ENCODE measurements at places on chromosomes 7 and 10. TPM values are rescaled to one million over a fixed set of nuclear protein-coding genes. Genes with fewer than 3 reads are reported as not detected.

DNA sequence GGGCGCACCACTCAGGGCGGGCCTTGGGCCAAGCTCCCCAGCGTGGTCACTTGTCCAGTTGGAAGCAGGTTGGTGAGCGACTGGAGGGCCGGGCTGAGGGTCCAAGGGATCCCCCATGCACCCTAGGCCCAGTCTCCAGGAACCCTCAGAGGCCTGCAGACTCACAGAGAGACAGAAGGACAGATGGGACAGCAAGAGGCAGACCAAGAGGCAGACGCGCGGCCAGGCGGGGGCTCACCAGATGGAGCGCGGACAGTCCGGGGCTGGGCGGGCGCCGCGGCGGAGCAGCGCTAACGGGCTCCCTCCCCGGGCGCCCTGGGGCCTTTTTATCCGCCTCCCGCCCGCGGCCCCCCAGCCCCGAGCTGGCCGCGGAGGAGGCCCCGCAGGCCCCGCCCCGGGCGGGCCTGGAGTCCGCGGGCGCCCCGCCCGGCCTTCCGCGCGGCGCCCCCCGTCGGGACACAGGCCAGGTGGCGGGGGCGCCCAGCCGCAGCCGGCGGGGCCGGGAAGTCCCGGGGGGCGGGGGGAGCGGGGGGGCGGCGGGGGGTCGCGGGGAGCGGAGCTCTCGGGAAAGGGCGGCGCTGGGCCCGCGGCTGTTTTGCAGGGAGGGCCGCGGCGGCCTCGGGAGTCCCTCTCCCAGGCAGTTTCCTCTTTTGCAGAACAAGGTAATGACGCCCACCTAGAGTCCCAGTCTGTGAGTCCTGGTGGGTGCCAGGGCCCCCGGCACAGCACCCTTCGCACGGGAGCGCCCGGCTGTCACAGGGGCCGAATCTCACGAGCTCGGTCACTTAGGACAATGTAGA, at the start of gene LOXL4:
LOXL4 (minus strand) TSS at position 301 of the 800 bp plus-strand sequence. CDS start 5,175 bp downstream, outside the sequence.
- no peak for DNase-seq

The PRKAR2B gene
- 15.4 TPM for total RNA-seq

GRCh38 chr7:2110610-2111396, 121.9 kb downstream of the MAD1L1 start:
- DNase-seq, result no peak

- DNase-seq, result no peak
Measured at GRCh38 chr10:95467162-95467599, 94.0 kb downstream of the SORBS1 start.

- DNase-seq, result no peak
Measured at GRCh38 chr10:67864607-67865371, 19.7 kb upstream of the SIRT1 start.

GRCh38 chr10:124701881-124702656, 42.1 kb downstream of the FAM53B start:
- no peak for DNase-seq

DNA sequence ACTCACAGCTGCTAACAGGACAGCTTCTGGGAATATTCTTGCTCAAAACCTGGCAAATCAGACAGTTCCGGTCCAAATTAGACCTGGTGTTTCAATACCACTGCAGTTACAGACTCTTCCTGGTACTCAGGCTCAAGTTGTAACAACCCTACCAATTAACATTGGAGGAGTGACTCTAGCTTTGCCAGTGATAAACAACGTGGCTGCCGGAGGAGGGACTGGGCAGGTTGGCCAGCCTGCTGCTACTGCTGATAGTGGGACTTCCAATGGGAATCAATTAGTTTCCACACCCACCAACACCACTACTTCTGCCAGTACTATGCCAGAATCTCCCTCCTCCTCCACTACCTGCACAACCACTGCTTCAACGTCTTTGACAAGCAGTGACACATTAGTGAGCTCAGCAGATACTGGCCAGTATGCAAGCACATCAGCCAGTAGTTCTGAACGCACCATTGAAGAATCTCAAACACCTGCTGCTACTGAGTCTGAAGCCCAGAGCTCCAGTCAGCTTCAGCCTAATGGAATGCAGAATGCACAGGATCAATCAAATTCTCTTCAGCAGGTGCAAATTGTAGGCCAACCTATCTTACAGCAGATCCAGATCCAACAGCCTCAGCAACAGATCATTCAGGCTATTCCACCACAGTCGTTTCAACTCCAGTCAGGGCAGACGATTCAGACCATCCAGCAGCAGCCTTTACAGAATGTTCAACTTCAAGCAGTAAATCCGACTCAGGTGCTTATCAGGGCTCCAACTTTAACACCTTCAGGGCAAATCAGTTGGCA, 2.1 kb downstream of the SP4 start:
- DNase-seq, result no peak

DNA sequence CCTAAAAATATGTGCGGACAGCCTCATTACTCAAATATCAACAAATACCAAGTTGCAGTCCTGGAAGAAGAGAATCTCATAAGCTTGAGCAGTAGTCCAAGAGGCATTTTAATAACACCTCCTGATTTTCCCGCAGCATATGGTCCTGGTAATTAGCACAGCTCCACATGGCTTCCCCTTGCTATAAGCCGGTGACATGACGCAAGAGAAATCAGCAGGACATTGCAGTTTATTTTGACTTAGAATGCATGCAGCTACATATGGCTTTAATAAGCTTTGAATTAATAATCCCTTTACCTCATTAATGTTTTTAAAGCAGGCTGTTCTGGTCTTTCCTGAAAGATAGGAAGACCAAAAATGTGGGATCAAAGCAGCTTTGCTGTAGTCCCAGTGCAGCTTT, 137.6 kb downstream of the RAMP3 start:
- DNase-seq, result no peak

The H2BK1 gene
- total RNA-seq, result not detected

The PLEKHA1 gene
- total RNA-seq, result 15.8 TPM

- no peak for DNase-seq
Measured at GRCh38 chr10:79905322-79906314, 43.3 kb downstream of the SFTPD start.

GRCh38 chr7:86708031-86708680, 64.4 kb downstream of the GRM3 start:
- DNase-seq, result no peak

The OR2A42 gene
- total RNA-seq, result not detected

The ENO4 gene
- total RNA-seq, result not detected

GRCh38 chr7:45721686-45722598, 147.8 kb downstream of the ADCY1 start:
- DNase-seq, result no peak

GRCh38 chr7:69564454-69565417, 33.5 kb upstream of the AUTS2 start:
- no peak for DNase-seq

The SKIDA1 gene
- total RNA-seq, result 1.7 TPM

The NME8 gene
- not detected for total RNA-seq

GRCh38 chr7:20793694-20794394, 7.2 kb upstream of the SP8 start:
- no peak for DNase-seq

DNA sequence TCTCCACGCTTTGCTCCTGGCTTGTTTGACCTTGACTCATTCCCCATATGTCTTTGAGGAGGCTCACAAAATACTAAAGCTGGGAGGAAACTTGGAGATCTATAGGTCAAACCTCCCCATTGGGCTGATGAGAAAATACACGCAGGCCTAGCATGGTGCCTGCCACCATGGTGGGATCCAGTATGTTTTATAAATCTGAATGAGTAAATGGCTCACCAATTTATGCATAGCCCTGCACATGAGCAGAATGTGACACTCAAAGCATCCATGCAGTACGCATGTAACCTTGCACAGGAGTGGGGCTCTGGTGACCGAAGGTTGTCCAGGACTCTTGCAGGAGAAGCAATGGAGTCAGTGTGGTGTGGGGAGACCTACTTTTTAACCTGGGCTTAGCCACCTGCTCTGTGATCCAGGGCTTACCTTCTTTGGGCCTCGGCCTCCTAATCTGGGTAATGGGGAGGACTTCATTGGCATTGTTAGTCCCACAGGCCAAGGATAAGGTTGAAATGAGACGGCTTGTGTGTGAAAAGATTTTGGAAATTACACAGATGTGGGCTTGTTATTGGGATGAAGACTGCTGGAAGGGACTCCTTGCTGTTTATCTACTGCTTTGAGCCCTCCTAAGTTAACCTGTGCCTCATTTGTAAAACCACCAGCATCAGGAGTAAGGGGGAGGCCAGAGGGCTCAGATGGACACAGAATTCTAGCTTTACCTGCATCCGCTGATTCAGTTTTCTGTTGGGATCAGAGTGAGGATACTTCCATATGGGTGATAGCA, 58.4 kb downstream of the ADCYAP1R1 start:
- DNase-seq, result no peak

- DNase-seq, result peak; percentile 50
Measured at GRCh38 chr7:117715784-117716445, 157.3 kb downstream of the CTTNBP2 start.

The CTAGE15 gene
- total RNA-seq, result 0.22 TPM

- peak; percentile 67 for DNase-seq
Measured at GRCh38 chr7:20351901-20352300, 21.2 kb downstream of the ITGB8 start.

DNA sequence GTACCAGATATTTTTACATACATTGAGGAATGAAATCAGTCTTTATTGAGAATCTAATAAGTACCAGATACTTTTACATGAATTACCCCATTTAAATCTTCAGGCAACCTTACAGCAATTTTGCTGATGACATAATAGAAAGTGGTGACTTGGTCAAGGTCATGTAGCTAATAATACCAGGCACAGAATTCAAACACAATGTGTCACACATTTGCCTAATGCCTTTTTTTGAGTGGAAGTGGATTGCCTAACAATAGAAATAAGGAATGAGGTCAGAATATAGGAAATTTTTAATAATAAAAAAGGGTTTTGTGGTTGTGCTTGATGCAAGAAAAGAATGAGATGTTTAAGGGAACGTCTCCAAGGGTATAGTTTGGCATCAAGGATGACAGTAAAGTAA, 466.6 kb upstream of the IGFBP3 start:
- no peak for DNase-seq

- no peak for DNase-seq
Measured at GRCh38 chr10:1419796-1420610, 317.3 kb downstream of the ADARB2 start.

- DNase-seq, result no peak
Measured at GRCh38 chr7:105880571-105881330, 4.4 kb upstream of the ATXN7L1 start.

DNA sequence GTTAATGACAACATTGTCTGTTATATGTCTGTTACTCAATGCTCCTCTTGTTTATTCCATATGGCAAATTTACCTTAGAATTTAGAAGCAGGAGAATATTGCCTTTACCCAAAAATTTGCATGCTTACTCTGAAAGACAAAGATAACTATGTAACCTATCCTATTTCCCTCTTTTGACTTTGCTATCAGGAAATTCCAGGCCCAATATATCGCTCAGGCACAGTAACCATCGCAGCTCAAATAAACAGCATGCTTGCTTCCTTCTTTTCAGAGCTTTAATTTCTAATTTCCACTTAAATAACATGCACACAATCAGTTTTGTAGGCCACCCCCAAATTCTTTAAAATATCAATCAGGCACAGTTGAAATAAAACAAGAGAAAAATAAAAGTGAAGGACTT, 57.8 kb downstream of the EBLN1 start:
- DNase-seq, result no peak

The WEE2 gene
- not detected for total RNA-seq

The SRRM3 gene
- total RNA-seq, result 0.24 TPM

- no peak for DNase-seq
Measured at GRCh38 chr10:69749178-69750010, 52.3 kb upstream of the COL13A1 start.

The SGCE gene
- 123 TPM for total RNA-seq

The SPDYE5 gene
- total RNA-seq, result not detected

DNA sequence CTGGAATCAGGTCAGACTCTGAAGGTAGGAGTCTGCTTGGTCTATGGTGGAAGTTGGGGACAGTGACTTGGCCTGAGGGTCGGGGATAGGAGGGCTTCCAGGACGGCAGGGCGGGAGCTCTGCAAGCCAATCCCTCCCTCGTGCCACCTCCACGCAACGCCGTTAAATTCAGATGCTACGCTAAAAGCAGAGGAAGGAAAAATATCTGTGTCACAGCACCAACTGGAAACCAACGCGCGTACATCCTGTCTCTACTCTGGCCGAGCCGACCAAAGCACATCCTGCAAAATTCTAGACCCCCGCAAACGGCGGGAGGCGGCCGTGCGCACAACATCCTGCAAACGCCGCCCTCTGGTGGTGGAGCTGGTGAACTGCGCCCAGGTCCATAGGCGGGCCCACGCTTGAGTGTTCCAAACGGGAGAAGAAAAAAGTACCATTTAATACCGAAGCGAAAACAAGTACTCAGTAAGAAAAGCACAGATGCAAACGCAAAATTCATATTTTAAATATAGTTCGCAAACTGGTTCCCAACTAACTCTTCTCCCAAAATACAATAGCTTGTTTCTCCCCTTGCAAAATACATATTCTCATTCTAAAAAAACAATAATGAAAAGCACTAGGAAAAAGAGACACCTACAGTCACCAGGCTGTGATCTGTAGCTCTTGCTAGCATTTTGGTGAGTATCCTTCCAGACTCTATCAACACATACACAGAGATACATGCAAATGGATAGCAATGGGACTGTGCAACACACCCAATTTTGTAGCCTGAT, 45.7 kb upstream of the HSPA12A start:
- peak; percentile 77 for DNase-seq

GRCh38 chr7:38163671-38164070, 14.4 kb upstream of the STARD3NL start:
- DNase-seq, result no peak

- DNase-seq, result no peak
Measured at GRCh38 chr10:127275793-127276450, 79.5 kb upstream of the INSYN2A start.

DNA sequence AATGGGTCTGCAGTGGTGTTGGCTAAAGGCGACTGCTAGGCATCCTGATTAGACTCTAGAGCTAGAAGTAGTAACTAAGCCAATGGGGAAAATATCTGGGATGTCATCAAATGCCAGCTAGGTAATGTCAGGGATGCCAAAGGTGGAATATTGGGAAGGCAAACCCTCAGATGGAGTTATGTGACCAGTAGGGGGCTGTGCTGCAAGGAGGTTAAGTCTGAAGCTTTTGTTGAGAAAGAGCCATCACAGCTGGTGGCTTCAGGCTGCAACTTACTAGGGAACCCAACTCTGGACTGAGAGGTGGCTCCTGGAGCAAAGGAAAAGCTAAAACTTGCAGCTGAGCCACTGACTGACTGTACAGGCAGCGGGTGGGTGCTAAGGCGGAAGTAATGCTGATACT, 576.9 kb upstream of the GHITM start:
- no peak for DNase-seq

The TMEM120A gene
- 13.5 TPM for total RNA-seq

- no peak for DNase-seq
Measured at GRCh38 chr10:20202337-20202736, 386.1 kb downstream of the PLXDC2 start.

DNA sequence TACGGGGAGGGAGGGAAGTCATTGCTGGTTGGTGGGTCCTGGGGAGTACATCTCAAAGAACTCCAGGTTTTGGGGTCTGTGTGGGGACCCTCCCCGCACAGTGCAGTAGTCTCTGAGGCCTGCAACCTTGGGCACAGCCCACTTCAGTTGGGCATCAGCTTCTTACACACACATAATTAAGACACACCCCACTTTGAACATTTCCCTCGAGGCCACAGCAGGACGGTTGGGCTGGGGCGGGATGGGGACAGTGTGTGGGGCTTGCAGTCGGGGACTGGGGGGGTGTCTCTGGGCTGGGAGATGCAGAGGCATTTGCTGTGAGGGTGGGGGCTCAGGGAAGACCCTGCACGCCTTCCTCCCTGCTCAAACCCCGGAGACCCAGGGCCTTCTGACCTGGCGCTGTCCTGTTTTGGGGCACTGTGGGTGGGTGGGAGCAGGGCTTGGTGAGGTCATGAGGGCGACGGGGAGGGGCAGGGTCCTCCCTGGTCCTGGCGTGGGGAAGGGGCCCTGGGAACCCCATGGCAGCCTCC, 1.3 kb downstream of the LFNG start:
- no peak for DNase-seq

Measured in SJSA1 (cell line).